GM10248 (cell line): ENCODE measurements at places on chromosomes 3 and 15.

DNA sequence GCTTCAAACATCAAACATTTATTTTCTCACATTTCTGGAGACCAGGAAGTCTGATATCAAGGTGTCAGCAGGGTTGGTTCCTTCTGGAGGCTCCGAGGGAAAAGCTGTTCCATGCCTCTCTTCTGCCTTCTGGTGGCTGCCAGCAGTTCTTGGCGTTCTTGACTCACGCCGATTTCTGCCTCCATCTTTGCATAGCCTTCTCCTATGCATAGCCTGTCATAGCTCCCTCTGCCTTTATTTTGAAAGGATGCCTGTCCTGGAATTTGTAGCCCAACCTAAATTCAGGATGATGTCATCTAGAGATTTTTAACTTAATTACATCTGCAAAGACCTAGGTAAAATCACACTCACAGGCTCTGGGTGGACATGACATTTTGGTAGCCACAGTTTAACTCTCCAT lies 70.4 kb downstream of the RGMA start:
- no peak for DNase-seq

DNA sequence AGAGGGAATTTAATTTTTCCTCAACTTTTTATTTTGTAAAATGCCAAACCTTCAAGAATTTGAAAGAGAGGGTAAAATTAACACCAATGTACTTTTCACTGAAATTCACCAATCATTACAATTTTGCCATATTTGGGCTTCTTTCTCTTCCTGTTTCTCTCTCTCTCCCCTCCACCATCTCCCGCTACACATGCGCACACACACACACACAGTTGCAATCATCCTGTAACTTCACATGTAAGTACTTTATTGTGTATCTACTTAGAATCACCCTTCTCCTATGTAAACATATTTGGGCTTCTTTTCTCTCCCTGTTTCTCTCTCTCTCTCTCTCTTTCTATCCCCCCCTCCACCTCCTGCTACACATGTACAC lies 7.4 kb downstream of the ARL14 start:
- no peak for DNase-seq

DNA sequence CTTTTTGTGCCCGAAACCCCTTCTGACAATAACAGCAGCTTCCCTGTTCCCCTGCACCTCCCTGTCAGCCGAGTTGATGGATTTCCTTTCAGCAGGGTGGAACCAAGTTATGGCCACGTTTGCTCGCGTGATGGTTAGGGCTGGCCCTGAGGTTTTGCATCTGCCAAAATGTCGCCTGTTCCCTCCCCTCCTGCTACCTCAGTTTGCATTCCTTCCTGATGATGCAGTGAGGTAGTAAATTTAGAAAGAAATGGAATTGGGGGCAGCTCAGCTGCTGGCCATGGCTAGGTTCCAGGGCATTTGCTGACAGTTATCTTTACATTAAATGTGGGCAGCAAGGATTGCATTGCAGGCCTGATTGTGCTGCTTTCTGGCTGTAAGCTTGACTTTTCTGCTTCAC lies 13.2 kb downstream of the LIMD1 start:
- no peak for DNase-seq

- peak; percentile 10 for DNase-seq
Observed at GRCh38 chr3:142962520-142963233, 797 bp downstream of the PAQR9 start.

- DNase-seq: peak; percentile 71
Observed at GRCh38 chr3:15345608-15346137, 13.3 kb upstream of the SH3BP5 start.

DNA sequence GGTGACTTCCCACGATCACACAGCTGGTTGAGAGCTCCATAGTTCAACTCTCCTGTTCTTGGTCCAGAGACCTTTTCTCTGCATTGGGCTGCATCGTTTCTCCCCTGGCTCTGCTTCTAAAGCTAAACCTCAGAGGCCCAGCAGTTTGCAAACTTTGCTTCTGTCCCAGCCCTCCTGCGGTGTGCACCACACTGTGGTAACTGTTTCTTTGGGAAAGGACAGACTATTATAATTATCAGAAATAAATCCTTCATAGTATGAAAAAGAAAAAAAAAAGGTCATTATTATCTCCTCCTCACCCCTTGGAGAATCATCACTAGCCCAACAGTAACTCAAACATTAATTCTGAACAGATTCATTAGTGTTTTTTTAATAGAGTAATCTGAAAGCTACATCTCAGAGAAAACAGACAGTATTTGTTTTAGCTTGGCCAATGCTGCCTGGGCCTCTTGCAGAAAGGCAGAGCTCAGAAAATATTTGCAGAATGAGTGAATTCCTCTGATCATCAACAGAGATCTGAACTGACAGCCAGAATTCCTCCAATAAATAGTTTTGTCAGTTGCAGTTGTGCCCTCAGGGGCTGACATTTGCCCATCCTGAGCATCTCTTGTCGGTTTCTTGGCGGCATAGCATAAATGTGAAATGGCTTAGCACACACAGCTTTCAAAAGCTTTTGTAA lies 52.9 kb downstream of the BFSP2 start:
- DNase-seq: no peak

- DNase-seq: no peak
Observed at GRCh38 chr15:79858469-79858868, 38.3 kb downstream of the MTHFS start.

GRCh38 chr15:99424131-99424571 lies 141.6 kb upstream of the MEF2A start:
- DNase-seq: no peak

DNA sequence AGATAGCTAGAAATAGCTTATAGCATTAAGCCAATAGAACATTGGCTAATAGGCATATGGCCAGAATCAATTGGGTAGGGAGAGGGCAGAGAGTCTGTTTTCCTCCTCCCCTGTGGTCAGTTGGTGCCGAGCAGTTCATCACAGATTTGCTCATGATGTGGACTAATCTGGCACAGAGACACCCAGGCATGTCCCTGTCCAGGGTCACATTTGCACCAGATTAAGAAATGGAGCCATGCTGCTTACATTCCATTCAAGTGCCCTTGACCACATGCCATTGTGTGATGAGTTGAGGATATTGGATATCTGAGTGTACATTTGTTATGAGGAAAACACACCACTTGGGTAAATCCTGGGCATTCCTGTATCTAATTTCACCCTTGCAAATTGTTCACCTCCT lies 53.4 kb downstream of the USP13 start:
- DNase-seq: no peak

GRCh38 chr15:41235929-41236328 lies 4.9 kb downstream of the CHP1 start:
- no peak for DNase-seq

DNA sequence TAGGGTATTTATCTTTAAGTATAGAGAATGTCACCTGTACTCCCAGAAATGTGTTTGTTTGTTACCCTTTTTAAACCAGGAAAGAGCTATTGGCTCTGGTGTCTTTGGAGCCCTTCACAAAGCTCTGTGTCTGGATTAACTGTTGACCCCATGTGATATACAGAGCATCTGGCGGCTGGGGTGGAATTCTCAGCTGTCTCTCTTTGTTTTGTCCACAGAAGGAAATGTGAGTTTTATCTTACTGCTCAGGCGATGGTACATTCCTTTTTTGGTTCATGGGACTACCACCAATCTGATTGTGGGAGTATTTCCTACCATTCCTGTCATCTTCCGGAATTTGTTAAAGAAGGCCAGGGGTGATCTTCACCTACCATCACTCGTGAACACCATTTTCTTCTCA lies 120.3 kb downstream of the AKAP13 start:
- DNase-seq: no peak

DNA sequence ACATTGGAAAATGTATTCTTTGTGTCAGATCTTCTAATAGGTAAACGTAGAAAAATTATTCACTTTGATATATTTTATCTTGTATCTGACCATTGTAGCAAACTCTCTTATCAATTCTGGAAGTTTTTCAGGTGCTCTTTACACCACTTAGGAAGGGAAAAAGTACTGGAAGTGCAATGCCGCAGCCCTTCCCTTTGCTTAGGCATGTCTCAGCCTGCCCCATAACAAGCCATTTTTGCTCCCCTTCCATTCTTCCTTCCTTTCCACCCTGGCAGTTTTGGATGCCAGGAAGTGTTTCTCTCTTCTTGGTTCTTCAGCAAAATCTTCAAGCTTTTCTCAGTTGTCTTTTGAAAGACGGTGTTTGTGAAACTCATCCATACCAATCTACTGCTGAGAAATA lies 34.9 kb upstream of the SLC9A9 start:
- no peak for DNase-seq

DNA sequence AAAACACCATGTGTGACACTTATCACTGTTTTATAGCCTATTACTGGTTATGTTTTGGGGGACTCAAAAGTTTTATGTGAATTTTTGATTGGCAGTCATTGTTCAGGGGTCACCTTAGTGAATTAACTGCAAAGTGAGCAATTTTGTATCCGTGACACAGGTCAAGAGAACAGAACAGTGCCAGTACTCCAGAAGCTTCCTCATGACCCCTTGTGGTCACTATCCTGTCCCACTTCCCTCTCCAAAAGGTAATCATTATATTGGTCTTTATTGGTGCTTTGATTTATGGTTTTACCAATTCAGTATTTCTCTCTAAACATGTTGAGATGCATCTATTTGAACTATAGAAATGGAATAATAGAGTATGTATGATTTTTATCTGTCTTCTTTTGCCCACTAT lies 107.1 kb downstream of the STT3B start:
- no peak for DNase-seq

DNA sequence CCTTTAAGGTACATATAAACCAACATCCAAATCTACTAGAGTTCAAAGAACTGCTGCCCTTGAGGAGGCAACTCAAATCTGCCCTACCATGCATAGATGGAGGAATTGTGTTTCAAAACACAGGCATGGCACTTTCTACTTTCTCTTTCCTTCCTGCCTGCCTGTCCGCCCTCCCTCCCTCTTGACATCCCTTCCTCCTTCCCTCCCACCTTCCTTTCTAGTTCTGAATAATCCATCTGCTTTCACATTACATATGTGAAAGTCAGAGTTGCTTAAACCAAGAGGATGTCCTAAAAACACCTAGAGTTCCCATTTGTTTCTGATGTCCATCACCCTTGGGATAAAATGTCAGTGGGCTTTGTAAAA lies 537.6 kb downstream of the FOXP1 start:
- no peak for DNase-seq

GRCh38 chr3:56884387-56884786 lies 82.6 kb upstream of the ARHGEF3 start:
- no peak for DNase-seq

DNA sequence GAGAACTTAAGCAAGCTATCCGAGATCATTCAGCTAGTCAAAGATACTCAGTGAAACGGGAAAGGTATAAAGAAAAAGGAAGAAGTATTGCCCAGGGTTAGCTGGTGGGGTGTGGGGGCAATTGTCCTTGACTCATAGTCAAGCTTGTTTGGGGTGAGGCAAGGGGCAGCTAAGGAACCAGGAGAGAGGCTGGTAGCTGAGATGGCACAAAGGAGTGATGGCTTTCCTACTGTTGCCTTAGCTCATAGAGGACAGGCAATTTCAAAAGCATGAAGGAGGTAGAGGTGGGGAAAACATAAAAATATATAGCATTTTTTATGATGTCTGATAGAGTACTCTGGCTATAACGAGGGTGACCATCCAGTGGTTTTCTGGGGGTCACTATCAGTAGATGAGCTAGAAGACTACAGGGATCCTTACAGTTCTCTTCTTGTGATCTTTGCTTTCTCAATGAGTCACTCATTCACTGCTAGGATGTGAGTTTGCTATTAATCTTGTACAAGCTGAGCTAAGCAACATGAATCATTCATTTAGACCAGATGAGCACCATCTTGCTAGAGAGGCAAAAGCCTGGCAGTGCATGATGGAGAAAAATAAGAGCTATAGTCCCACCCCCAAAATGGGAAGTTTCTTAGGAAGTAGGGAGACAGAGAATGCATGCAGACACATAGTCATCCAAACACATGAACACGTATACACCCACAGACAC lies 207.1 kb upstream of the PFN2 start:
- DNase-seq: no peak

DNA sequence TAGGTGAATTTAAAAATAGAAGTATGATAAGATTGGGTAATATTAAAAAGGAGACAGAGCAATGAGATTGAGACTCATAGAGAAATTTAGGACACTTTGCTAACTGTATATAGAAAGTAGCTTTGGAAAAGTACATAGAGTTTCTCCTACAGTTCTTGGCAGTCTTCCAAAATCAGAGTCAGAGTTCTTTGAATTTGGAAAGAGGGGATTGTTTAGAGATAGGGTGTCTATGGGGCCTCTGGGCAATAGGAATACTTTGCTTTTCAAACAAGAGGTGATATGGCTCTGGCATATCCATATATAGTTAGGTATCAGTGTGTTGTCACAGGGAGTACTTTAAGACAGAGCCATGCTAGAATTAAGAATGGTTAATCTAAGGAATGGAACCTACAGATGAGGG lies 477.1 kb upstream of the KCNMB2 start:
- DNase-seq: no peak

DNA sequence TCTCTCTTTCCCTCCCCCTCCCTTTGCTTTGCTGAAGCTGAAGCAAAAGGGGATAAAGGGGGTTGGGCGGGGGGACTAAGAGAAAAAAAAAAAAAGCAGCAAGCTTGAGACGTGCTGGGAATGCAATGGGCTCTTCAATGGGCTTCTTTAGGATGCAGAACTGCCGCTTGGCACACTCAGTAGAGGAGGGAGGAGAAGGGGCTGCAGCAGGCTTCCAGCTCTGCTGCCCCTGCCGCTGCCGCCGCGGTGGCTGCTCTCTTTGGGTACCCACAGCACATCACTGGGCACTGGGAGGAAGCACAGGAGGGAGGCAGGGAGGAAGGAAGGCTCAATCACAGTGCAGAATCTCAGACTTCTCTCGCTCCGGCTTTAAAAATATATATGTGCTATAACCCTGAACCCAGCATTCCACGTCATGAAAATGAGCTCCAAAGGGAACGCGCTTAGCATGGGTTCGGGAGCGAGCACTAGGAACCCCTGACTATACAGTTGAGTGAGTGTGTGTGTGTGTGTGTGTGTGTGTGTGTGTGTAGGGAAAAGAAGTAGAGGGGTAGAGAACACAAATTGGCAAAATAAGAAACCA lies 3.5 kb downstream of the SLITRK3 start:
- DNase-seq: no peak

DNA sequence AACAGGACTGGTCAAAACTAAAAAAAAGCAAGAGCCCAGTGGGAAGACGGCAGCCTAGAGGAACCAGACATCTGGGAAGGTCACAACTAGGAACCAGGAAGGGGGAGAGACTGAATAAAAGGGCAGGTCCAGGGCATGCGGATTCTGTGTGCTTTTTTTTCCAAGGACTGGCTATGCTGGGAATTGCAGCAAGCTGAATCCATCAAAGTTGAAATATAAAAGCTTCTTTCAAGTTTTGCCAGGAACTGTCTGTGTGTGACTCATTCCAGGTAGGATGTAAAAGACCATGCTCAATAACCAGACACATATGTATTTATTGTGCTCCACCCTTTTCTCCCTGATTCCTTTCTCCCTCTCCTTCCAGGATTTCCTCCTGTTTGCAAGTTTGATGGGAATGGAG lies 47.9 kb upstream of the CCDC80 start:
- no peak for DNase-seq
